Adipocyte (in vitro differentiated cells): ENCODE measurements at places on chromosomes 7 and 10.

DNA sequence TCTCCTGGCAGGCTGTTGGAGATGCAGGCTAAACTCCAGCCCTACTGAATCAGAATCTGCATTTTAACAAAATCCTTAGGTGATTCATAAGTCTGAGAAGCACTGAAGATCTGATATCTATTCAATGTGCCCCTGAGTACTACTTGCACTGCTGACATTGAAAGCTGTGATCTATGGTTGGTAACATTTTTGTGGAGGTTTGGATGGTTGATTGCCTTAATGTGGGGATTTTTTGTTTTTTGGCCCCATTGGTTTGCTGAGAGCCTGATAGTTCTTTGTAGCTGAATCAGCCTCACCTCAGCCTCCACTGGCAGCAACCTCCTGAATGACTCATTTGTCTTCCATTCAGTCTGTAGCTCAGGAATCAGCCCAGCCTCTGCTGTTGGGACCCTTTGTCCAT is 14.7 kb upstream of the LRRN3 start:
- peak; percentile 21 for DNase-seq

DNA sequence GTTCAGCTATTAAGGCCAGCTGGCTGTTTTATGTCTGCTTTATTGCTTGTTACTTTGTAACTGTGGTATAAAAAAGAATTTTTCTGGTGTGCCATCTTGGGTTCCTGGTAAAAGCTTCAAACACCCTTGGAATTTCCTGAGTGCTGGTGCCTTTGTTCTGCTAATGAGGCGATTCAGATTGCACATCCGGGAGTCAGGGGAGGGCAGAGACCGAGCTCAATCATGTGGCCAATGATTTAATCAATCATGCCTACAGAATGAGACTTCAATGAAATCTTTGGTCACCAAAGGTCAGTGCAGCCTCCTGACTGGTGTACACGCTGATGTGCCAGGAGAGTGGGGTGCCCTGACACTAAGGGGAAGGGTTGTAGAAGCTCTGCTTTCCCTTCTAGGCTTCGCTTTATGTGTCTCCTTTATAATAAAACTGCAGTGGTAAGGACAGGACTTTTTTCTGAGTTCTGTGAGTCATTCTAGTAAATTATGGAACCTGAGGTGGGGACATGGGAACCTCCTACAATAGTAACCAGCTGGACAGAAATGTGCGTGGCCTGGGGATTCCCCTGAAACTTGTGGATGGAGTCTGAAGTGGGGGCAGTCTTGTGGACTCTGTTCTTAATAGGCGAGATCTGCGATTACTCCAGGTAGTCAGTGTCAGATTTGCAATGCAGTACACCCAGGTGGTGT is 69.4 kb upstream of the OGDHL start:
- DNase-seq, result peak; percentile 12

- peak; percentile 85 for DNase-seq
Measured at GRCh38 chr10:86688398-86688921, 20.1 kb downstream of the LDB3 start.

DNA sequence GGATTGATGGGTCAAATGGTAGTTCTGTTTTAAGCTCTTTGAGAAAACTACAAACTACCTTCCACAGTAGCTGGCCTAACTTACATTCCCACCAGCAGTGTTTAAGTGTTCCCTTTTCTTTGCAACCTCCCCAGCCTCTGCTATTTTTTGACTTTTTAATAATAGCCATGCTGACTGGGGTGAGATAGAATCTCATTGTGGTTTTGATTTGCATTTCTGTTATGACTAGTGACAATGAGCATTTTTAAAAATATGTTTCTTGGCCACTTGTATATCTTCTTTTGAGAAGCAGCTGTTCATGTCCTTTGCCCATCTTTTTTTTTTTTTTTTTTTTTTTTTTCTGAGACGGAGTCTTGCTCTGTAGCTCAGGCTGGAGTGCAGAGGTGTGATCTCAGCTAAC is 155.2 kb upstream of the BMPER start:
- DNase-seq, result peak; percentile 48

GRCh38 chr10:14102056-14102455 is 228.7 kb downstream of the FRMD4A start:
- no peak for DNase-seq

- DNase-seq, result no peak
Measured at GRCh38 chr7:132345543-132346129, 230.6 kb downstream of the PLXNA4 start.

- no peak for DNase-seq
Measured at GRCh38 chr10:78304091-78305045, 270.7 kb downstream of the RPS24 start.

DNA sequence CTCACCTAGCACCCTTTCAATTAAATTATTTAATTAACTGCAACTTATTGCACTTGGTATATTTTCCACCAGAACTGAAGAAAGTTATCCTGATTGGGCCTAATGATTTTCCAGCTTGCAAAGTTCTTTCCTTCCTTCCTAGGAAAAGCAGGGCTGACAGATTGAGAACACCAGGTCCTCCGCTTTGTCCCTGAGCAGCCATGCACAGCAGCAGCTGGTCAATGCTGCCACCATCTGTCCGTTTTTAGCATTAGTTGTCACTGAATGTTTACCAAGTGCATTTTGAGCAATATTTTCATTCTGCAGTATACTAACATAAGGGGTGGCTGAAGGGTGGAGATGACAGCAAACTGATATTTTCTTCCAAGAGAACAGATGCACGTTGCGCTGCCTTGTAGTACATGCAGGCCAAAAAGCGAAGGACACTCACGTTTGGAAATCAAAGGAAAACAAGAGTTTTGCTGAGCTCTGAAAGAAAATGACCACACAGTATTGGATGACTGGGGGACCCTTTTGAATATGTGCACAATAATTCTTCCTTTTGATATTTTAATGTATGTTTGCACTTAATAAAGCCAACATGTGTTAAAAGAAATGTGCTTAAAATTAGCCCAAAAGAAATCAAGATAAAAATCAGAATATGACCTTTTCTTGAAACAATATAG is 248.8 kb upstream of the PTN start:
- DNase-seq, result peak; percentile 91

DNA sequence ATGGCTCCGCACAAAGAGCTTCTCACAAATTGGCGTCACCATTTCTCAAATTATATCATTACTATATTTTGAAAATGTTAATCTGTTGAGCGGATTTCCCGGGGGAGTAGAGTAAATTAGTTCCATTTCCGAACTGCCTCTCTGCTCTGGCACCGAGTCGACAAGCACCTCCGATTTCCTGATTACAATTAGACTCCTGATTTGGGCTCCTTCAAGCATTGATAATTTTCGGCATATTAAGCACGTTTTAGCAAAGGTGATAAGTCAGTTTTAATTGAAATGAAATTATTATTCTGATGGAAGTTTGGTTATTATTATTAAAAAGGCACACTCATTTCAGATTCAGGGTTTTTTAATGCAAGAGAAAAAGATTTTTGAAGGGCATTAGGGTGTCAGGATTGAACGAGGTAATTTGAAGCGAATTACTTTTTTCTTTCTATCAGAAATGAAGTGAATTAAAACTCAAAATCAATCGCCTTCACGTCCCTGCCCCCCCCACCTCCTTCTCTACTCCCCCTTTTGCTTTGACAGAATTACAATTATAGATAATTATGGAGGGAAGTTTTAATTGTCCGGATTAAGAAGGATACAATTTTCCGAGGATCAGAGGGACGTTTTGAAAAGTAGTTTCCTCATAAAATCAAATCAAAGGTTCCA is 4.0 kb upstream of the UNCX start:
- DNase-seq, result no peak

- no peak for DNase-seq
Measured at GRCh38 chr7:123352973-123353372, 153.2 kb upstream of the SLC13A1 start.

DNA sequence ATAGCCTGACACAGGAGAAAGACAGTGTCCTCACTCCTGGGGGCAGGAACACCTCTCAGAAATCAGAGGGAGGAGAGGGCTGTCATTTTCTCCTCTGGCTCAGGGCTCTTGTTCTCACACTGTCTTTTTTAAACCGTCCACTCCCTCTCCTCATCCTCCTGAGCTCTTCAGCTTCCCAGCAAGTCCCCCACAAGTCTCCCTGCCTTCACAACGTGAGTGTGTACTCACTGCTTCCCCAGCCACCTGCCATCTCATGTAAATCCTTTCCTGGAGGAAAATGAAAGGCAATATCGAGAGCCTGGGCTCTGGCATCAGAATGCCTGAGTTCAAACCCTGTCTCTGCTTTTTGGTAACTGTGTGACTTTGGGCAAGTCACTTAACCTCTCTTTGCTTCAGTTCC is 5.7 kb downstream of the LLCFC1 start:
- no peak for DNase-seq

- no peak for DNase-seq
Measured at GRCh38 chr10:65602182-65602865, 1323.5 kb upstream of the LRRTM3 start.

DNA sequence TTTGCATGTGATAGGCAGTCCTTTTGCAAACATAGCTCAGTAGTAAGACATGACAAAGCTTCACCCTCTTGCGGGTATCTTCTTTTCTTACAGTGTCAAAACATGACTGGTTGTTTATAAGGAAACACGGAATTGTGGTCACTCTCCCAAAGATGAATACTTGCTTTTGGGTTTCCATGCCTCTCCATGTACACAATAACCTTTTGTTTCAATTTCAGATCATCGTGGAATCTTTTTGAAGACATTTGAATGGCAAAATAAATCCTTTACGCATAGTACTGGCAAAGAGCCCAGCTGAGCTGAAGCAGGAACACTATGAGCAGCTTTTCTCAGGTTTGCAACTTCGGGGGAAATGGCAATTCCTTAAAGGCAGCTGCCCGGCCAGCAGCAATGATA is 156.8 kb upstream of the FRMD4A start:
- DNase-seq, result peak; percentile 24

DNA sequence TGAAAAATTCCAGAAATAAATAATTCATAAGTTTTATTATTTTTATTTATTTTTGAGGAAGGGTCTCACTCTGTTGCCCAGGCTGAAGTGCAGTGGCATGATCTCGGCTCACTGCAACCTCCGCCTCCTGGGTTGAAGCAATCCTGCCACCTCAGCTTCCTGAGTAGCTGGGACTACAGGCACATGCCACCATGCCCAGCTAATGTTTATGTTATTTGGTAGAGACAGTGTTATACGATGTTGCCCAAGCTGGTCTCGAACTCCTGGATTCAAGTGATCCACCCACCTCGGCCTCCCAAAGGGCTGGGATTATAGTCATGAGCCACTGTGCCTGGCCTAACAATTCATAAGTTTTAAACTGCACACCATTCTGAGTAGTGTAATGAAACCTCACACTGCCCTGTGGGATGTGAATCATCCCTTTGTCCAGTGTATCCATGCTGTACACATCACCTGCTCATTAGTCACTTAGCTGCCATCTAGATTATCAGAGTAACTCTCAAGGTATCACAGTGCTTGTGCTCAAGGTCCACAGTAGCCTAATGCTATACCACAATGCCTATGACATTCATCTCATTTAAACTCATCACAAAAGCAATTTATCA is 17.9 kb downstream of the RTKN2 start:
- DNase-seq, result no peak

GRCh38 chr10:78737883-78738856 is 330.6 kb upstream of the ZMIZ1 start:
- no peak for DNase-seq

DNA sequence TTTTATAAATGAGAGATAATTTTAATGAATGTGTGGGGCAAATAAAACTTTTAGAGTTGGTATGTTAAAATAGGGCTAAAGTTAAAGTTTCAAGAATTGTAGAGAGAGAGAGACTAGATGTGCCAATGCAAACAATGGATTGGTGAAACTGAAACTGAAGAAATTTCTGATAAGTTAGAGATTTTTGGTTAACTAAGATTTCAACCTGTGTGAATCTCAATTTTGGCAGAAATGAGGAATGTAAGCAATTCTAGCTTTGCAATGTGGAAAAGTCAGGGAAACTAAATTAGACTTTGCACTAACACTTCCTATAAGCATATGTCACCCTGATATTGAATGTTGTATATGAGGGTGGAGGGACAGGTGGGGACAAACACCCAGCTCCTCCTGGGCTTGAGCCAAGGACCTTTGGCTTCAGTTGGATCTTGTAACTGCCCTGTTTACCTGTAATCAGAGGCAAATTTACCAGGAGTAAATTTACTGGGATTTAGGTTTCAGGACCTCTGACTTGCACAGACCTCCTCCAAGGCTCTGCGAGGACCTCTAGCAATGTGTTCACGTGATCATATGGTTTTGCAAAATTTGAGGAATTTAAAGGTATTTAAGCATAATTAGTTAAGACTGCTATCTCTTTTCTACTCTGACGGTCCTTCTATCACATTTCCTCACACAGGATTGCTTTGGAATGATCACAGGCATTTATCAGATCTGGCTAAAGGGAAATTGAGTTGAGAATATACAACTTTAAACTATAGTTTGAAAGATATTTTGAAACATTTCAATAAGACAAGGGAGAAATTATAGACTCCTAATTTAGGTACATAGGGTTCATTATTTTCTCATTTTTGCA is 33.1 kb upstream of the RPA3 start:
- DNase-seq, result no peak

- peak; percentile 33 for DNase-seq
Measured at GRCh38 chr10:26858707-26859034, 2.1 kb downstream of the ABI1 start.

DNA sequence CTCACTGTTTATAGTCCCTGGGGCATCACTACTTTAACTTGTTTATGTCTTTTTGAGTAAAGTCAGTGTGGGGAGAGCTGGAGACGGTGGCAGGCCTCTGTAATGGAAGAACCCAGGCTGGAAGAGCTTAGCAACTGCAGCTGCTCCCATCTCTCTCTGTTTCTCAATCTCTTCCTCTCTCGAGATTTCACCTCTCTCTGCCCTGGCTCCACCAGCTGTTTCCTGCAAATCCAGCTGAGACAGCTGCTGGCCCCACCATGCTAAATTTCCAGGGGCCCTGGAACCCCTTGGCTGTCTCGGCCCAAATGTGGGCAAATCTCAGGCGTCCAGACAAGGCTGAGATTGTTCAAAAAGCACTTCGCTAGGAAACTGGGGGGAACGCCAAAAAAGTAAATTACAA is 25.8 kb upstream of the SLF2 start:
- peak; percentile 30 for DNase-seq

- DNase-seq, result no peak
Measured at GRCh38 chr10:35377050-35377728, 40.9 kb downstream of the CCNY start.

DNA sequence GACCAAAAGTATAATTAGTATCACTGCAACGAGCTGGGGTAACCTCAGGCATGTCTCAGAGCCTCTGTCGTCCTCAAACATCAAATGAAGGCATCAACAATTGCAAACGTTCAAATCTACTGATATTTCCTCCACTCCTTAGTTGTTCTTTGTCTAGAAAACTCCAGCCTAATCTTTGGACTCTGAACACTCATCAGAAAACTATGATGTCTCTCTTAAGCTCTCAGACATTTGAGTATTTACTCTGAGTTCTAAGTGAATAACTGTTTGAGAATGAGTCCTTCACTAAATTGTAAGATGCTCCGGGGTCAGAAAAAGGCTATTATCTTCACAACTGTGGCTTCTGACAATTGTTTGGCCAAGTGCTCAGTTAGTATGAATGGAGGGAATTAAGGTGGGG is 536.4 kb downstream of the NRG3 start:
- DNase-seq, result no peak
